ENCODE measurements at places on chromosomes 13 and 19.

- DNase-seq, result peak; percentile 78
These were observed 66.3 kb downstream of the LMO7 start for GRCh38 chr13:75702476-75702875.

DNA sequence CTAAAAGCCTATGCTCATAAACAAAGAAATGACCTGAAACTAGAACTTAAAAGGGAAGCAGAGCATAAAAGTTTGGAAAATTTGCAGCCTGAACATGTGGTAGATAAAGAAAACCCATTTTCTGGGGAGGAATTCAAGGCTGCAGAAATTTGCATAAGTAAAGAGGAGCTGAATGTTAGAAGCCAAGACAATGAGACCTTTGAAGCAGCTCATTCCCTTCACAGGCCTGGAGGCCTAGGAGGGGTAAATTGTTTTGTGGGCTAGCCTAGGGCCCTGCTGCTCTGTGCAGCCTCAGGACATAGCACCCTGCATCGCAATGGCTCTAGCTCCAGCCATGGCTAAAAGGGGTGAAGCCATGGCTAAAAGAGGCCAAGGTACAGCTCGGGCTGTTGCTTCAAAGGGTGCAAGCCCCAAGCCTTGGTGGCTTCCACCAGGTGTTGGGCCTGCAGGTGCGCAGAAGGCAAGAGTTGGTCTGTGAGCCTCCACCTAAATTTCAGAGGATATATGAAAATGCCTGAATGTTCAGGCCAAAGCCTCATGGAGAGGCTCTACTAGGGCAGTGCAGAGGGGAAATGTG lies 38.3 kb downstream of the ZIC2 start:
- DNase-seq, result no peak

- DNase-seq, result peak; percentile 65
These were observed 5.7 kb downstream of the REX1BD start for GRCh38 chr19:18594096-18594823.

GRCh38 chr13:66634384-66634783 lies 595.8 kb downstream of the PCDH9 start:
- DNase-seq, result no peak
